Gastrocnemius medialis (tissue), 4 donors: ENCODE measurements at places on chromosomes 1 and 21. TPM values are rescaled to one million over a fixed set of nuclear protein-coding genes. Genes with fewer than 3 reads are reported as not detected.

CFAP410 gene
- total RNA-seq, result 20.9 TPM

SAMD11 gene
- not detected for total RNA-seq

GBP2 gene
- total RNA-seq, result 36.9 TPM

CDC42BPA gene
- total RNA-seq, result 13.9 TPM

GSTM1 gene
- not detected for total RNA-seq

GPR3 gene
- total RNA-seq, result 0.23 TPM

SPATA45 gene
- total RNA-seq, result not detected

DYNLT5 gene
- total RNA-seq, result not detected

PRMT2 gene
- total RNA-seq, result 15.5 TPM

CD2 gene
- total RNA-seq, result not detected

IL22RA1 gene
- total RNA-seq, result not detected

OR2L5 gene
- not detected for total RNA-seq

DCST2 gene
- not detected for total RNA-seq

KLHDC9 gene
- 1.6 TPM for total RNA-seq

UBE4B gene
- 42.6 TPM for total RNA-seq

OR2T34 gene
- total RNA-seq, result not detected

COL6A2 gene
- 44.0 TPM for total RNA-seq

CD1C gene
- 0.35 TPM for total RNA-seq

STIL gene
- total RNA-seq, result 1.1 TPM

PRDX6 gene
- total RNA-seq, result 550 TPM

RAB42 gene
- not detected for total RNA-seq

OPRD1 gene
- total RNA-seq, result 0.15 TPM

KLF17 gene
- total RNA-seq, result not detected

ITLN2 gene
- not detected for total RNA-seq

OR2L8 gene
- total RNA-seq, result not detected

ACTL8 gene
- not detected for total RNA-seq

MAP10 gene
- total RNA-seq, result 2.3 TPM

HEYL gene
- total RNA-seq, result 0.78 TPM

FCMR gene
- total RNA-seq, result 5.7 TPM
